ENCODE measurements at places on chromosomes 11 and 22.

- no peak for DNase-seq
Measured at GRCh38 chr22:32486656-32487390, 12.2 kb downstream of the FBXO7 start.

GRCh38 chr11:18785411-18785810 lies 6.2 kb downstream of the PTPN5 start:
- no peak for DNase-seq

DNA sequence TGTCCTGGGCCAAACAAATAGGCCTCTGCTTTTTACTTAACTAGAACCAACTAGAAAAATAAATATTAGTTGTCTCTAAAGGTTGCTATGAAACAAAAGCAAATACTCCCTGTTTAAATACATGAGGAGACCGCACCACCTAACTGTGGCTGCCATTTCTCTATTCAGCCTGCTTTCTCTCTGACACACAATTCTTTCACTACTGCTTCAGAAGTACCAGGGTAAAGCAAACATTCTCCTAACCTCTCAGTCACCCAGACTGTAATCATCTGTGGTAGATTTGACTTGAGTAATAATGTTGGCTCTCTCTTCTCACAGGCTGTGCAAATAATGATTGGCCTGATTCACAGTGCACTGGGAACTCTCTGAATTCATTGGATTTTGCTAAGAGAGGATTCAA lies 41.0 kb upstream of the MS4A8 start:
- DNase-seq: no peak

- no peak for DNase-seq
Measured at GRCh38 chr11:114076921-114077331, 17.4 kb downstream of the ZBTB16 start.

DNA sequence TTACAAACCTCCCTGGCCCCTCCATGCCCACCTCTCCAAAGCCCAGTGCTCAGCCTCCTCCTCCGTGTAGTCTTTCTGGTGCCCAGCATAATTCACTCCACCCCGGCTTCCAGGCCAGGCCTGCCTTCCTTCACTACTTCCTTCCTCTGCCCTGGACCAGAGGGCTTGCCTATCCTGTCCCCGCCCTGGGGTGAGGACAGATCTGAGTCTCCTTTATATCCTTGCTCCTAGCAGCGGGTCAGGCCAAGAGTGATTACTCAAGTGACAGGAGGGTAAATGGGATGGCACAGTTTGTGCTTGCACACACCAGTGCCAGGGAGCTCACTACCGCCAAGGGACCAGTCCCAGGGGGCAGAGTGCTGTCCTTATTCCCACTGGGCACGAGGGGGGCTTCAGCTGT lies 48.0 kb downstream of the SCUBE1 start:
- DNase-seq: no peak

- DNase-seq: no peak
Measured at GRCh38 chr22:29012952-29013351, 48.7 kb downstream of the C22orf31 start.

DNA sequence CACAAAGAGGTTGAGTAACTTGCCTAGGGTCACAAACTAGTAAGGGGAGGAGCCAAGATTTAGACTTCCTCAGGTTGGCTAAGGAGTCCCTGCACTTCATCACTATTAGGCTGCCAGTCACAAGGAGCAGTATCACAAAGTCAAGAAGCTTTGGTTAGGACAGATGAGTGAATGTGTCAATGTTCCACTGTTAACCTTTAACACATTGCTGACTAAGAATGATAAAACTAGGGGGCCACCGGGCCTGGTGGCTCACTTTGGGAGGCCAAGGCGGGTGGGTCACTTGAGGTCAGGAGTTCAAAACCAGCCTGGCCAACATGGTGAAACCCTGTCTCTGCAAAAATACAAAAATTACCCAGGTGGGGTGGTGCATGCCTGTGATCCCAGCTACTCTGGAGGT lies 32.0 kb downstream of the TMEM123 start:
- DNase-seq: no peak

DNA sequence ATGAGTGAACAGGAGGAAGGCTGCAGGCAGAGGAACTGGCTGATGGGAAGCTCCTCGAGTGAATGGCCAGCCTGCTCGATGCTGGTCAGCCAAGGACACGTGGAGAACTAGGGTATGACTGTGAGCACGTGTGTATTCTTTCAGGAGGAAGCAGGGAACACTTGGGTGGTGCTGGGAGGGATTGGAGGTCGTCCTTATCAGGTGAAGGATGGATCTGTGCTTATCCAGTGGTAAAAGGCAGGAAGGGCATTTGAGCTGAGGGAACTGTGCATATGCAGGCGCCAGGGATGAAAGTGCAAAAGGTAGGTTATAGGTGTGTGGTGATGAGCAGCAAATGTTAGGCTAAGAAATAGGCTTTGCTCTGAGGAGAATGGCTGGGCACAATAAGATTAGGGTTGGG lies 9.7 kb upstream of the SLCO2B1 start:
- no peak for DNase-seq

DNA sequence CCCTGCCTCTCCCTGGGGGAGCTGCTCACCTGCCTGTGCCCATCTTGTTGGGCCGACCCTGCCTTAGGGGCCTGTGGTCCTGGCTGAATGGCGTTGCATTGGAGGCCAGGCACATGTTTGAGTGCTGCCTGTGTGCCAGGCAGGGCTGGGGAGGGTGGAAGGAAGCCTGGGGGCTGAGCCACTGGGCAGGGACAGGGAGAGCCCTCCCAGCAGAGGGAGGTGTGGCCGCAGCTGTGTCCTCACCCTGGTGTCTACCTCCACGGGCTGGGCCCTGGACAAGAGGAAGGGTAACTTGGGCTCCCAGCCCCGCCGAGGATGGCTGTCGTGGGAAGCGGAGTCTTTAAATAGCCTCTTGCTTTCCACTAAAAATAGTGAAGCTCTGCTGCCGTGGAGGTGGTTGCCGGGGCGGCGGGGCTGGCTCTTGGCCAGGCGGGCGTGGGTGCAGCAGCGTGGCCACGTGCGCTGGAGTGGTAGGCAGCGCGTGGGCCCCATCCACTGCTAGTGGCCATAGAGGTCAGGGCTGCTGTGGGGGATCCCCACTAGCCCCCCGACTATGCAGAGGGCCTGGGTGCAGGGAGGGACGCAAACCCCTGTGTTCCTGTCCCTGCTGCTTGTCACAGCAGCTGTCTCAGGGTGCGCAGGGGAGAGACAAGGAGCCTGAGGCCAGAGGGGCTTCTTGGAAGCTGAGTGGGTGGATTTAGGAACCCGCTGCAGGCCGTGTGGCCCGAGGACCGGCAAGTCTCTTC lies 6.2 kb downstream of the ZDHHC8 start:
- DNase-seq: no peak

- no peak for DNase-seq
Measured at GRCh38 chr22:41565403-41566054, 4.7 kb downstream of the CSDC2 start.

- peak; percentile 70 for DNase-seq
Measured at GRCh38 chr11:62593434-62594044, 2.2 kb upstream of the TUT1 start.

- no peak for DNase-seq
Measured at GRCh38 chr11:1947592-1948237, 583 bp downstream of the MRPL23 start.

- DNase-seq: no peak
Measured at GRCh38 chr11:122189229-122189628, 73.2 kb upstream of the BLID start.

DNA sequence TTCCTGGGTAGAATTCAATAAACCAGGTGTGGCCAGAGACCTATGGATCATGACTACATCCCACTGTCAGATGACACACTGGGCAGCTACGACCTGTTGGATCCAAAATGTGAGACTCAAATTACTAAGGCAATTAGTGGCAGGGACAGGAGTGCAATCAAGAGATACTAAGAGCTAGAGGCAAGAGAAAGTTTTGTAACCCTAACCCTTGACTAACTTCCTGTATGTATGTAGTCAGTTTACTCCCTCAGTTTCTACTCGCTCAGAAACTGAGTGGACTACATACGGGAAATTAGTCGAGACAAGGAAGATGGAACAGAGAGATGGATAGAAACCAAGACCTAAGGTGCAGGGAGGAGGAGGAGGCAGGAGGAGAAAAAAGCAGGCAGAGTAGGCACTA lies 2.7 kb downstream of the CYB5R2 start:
- no peak for DNase-seq

DNA sequence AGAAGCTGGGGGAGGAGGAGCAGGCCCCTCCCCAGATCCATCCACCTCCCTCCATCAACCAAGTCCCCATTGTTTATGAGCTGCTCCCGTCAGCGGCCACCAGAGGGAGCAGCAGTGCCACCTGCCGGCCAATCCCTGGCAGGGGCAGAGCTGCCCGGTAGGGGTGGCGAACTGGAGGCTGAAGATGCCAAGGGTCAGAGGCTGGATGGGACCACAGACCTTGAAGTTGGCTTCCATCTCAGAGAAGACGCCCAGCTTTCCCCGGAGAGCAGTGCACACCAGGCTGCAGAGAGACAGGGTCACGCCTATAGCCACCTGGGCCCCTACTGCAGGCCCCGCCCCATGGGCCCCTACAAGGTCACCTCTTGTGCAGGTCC lies 3.6 kb downstream of the FIBP start:
- DNase-seq: peak; percentile 80

GRCh38 chr22:33842421-33843094 lies 77.7 kb downstream of the LARGE1 start:
- DNase-seq: no peak

- DNase-seq: peak; percentile 26
Measured at GRCh38 chr22:19766511-19767426, 6.2 kb downstream of the TBX1 start.

Data from effector CD4-positive, alpha-beta T cell (primary cell).